ENCODE measurements at places on chromosomes 7 and 10.

DNA sequence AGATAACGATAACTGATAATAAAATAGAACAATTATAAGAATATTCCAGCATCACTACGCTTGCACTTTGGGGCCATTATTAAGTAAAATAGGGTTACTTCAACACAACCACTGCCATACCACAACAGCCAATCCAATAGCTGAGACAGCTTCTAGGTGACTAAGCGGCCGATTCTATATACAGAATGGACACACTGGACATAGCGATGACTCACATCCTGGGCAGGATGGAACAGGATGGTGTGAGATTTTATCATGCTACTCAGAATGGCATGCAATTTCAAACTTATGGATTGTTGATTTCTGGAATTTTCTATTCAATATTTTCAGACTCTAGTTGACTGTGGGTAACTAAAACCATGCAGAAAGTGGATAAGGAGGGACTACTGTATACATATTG is 920.9 kb downstream of the LRMDA start:
- DNase-seq = no peak

GRCh38 chr10:45997557-45997956 is 25.3 kb downstream of the TIMM23 start:
- DNase-seq = no peak

DNA sequence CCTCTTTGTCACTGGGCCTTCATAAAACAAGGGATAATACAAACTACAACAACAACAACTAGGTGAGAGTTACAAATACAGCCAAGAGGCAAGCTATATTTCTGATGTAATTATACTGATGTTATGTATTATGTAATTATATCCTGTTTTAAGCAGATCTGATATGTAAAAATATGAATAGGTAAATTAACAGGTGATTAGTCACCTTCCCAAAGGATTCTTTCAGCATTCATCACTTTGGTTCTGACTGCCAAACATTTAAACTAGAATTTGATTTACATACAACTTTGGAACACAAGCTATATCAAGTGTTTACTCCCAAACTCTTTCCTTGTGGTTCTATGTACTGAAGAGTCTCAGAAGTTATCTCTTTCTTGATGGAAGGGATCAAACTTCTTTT is 53.7 kb downstream of the BEND7 start:
- no peak for DNase-seq

- no peak for DNase-seq
These were observed 31.0 kb upstream of the FAM13C start for GRCh38 chr10:59393349-59393748.

GRCh38 chr7:23207021-23207420 is 25.2 kb downstream of the NUP42 start:
- no peak for DNase-seq

- DNase-seq = no peak
These were observed 23.7 kb upstream of the ITGA8 start for GRCh38 chr10:15743443-15743842.

GRCh38 chr10:99937630-99938029 is 72.1 kb downstream of the DNMBP start:
- no peak for DNase-seq

GRCh38 chr10:31584098-31584631 is 265.1 kb downstream of the ZEB1 start:
- DNase-seq = no peak

DNA sequence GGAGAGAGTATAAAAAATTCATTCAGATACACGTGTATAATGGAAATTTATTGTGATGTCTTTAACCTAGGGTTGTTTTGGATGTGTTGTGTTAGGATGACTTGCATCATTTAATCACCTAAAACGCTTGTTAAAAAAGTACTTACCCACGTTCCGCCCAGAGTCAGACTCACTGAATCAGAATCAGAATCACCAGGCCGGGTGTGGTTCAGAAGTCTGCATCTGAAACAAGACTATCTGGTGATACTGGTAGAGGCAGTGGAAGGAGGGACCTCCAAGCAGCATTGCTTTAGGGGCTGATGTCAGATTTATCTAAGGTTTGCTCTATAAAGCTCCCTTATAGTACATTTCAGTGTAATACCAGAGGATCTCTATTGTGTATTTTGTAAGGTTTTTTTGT is 20.5 kb upstream of the PLXDC2 start:
- DNase-seq = no peak

- DNase-seq = no peak
These were observed 44.7 kb downstream of the IMMP2L start for GRCh38 chr7:111517549-111517951.

- DNase-seq = no peak
These were observed 51.9 kb upstream of the CFAP46 start for GRCh38 chr10:132994185-132994796.

DNA sequence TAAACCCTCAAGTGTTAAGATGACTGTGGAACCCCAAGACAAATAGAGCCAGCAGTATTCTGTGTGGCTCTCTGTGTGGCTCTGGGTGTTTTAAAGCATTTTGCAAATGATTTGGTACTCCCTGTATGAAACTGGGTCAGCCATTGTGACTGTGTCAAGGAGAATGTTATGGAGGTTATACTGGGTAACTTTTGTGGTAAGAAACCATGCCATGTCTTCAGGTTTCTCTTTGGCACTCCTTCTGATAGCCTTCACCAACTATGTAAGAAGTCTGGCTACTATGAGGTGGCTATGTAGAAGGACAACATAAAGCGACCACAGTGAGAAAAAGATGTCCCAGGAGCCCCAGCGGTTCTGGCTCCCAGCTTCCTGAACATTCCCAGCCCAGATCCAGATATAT is 226.6 kb upstream of the RHOBTB1 start:
- DNase-seq = no peak

DNA sequence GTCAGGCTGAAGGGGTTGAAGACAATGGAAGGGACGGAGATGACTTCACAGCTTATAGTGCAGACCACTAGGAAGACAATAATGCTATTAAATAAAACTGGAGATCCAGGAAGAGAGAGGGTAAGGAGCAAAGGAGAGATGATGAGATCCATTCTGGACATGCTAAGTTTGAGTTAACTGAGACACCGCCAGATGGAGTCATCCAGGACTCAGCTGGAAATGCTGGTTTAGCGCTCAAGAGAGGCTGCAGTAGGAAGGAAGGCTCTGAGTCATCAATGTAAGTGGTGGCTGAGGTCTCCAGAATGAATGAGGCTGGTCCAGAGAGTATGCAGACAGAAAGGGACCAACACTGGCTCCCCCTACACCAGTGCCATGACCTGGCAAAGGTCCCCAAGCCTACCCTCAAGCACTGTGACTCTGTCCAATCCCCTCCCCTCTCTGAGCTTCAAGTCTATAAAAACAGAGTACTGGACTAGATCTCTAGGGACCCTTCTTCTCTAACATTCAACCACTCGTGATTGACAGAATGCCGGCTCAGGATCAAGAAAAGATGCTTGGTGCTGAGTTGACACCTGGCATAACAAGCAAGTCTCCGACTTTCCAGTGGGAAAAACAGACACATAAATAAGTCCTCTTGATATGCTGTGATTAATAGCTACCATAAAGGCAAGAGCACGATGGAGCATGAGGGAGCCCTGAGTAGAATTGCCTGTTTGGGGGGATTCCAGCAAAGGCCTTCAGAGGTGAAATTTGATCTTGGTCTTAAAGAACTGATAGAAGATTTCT is 8.9 kb downstream of the GFRA1 start:
- no peak for DNase-seq

- no peak for DNase-seq
These were observed 4.8 kb upstream of the CYP3A43 start for GRCh38 chr7:99822731-99823718.

DNA sequence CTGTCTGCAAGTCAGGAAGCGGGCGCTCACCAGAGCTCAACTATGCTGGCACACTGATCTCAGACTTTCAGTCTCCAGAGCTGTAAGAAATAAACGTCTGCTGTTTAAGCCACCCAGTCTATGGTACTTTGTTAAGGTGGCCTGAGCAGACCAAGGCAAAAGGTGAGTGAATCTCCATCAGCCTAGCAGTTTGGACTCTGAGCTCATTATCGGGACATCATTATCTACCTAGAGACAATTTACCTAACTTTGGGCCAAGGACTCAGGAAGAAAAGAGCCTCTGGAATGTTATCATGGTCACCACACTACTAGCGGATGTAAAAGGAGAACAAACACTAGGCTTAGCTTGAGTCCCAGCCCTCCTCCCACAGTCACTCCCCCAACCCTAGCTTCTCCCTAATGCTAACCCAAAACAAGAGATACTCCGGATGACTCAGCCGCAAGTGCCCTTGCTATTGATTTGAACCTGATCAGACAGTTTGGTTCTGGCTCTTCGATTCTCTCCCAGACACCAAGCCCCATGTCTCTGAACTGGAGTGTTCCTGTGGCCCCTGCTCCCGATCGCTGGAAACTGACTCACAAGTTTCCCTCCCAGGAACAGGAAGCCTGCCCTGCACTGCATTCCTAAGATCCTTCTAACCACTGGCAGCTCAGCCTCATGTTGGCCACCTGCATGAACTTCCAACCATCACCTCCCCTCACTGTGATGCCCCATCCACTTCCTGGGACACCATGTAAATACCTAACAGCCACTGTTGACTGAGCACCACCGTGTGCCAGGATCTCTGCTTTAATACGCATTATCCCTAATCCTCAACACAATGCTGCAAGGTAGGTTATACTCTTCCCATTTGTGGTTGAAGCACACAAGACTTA is 34.5 kb downstream of the CREB3L2 start:
- DNase-seq = no peak

DNA sequence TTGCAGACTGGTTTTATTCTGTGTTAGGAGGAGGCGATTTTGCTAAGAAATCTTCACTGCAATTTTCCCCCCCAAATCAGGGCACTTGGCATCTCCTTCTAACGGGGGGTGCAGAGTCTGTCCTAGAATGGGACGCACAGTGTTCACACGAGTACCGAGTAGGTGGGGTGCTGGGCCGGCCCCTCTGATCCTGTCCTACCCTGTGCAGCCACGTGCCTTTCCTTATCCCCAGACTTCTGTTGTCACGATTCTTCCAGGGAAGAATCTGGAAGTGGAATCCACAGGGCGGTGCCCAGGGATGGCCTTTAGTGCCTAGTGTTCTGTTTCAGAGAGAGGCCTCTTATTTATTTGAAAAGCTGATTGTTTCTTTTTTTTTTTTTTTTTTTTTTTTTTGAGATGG is 16.4 kb downstream of the CUX1 start:
- no peak for DNase-seq

DNA sequence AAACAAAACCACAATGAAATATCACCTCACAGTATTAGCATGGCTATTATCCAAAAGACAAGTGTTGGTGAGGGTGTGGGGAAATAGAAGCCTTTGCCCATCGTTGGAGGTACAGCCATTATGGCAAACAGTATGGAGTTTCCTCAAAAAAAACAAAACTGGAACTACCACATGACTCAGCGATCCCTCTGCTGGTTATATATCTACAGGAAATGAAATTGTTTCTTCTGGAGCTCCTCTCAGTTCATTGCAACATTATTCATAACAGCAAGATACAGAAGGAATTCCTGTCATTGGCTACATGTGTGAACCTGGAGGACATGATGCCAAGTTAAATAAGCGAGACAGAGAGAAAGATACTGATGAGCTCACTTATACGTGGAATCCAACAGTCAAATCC is 2.4 kb upstream of the UBE3C start:
- DNase-seq = no peak

GRCh38 chr7:7772397-7772821 is 54.0 kb upstream of the RPA3 start:
- no peak for DNase-seq

DNA sequence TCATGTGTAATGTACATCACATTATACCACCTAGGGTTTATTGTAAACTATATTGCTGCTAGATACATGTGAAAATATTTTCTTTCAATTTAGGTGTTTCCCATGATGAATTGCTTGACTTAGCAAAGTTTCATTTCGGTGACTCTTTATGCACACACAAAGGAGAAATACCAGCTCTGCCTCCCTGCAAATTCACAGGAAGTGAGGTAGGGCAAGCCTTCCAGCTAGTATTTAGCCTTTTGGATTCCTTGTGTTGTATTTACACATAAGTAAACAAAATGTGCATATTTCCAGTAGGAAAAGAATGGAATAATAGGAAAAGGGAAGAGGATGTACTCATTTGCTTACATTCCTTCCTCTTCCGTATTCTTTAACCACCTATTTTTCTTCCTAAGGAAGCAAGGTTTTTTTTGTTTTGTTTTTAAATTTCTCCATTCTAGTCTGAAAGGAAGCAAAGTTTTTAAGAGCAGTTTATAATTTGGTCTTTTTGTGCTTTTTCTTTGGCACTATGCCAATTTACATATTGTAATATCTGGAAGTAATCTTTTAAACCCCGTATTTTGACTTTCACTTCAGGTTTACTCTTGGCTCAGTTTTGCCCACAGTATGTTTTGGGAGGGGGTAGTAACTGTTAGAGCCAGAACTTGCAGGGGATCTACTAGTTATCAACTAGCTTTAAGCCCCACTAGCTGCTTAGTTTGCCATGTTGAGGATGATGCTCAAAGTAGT is 10.4 kb downstream of the PMPCB start:
- no peak for DNase-seq

- DNase-seq = no peak
These were observed 14.1 kb upstream of the WDR86 start for GRCh38 chr7:151423936-151424335.

GRCh38 chr10:91341686-91342085 is 68.5 kb upstream of the HECTD2 start:
- DNase-seq = no peak

DNA sequence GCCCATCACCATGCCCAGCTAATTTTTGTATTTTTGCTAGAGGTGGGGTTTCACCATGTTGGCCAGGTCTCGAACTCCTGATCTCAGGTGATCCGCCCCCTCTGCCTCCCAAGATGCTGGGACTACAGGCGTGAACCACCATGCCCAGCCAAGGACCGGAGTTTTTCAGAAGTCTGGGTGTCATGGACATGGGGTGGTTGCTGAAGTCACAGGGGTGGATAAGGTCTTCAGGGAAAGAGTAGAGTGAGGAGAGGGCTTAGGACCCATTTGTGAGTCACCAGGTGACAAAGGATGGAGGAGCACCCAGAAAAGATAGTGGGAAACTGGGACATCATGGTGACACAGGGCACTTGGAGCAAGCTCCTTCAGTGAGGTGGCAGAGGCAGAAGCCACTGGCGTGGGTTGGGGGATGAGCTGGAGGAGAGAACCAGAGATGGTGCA is 2.8 kb upstream of the GPRIN2 start:
- DNase-seq = no peak

DNA sequence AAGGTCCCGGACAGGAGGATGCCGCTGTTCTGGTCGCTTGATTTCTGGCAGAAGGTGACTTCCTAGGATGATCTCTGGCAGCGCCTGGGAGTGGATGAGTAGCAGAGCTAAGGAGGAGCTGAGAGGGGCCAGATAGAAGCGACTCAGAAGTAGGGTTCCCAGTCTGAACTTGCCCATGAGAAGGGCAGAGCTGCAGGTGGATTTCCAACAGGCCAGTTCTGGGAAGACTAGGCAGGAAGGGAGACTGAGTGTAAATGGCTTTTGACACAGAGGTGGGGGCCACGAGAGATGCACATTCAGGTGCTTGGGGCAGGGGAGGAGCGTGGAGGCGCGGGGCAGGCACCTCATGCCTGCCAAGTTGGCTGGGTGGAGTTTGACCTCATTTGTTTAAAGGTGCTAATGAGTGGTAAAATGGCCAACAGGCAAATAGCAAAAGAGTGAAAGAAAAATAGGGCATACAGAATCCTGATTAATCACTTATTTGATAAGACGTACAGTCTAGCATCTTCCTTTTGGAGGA is 58.8 kb downstream of the SHH start:
- no peak for DNase-seq

Measured in activated CD8-positive, alpha-beta memory T cell treated with anti-CD3 and anti-CD28 coated beads for 4 hours (primary cell).